HuH-7 (cell line): ENCODE measurements at places on chromosomes 16 and 17.

GRCh38 chr16:89378947-89379771 lies 111.2 kb downstream of the ANKRD11 start:
- DNase-seq: no peak

DNA sequence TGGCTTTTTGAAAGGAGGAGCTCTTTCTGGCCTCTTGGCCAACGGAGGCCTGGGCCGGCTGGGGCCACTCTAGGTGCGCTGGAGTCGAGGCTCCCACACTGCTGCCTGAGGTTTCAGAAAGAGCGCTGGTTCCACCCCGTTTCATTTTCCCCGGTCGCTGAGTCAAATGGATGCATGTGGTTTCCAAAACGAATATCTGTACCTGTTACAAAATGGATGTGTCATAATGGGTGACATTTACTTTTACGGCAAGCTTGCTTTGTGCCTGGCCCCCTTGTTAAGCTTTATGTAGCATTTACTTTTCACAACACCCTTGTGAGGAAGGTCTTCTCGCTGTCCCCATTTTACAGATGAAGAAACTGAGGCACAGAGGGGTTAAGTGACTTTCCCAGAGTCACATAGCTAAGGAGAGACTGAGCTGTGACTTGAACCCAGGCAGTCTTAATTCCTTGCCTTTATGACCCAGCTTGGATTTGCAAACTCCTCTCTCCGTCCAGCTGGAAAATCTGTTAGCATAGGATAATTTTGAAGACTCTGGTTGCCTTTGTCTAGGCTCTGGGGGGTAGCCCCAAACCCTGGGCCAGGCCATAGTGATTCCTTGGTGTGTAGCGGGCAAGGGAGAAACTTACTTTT lies 10.6 kb downstream of the KSR1 start:
- DNase-seq: no peak

GRCh38 chr16:76114681-76115080 lies 162.5 kb upstream of the CNTNAP4 start:
- DNase-seq: no peak

- no peak for DNase-seq
Measured at GRCh38 chr17:80163336-80163735, 6.5 kb upstream of the CARD14 start.

DNA sequence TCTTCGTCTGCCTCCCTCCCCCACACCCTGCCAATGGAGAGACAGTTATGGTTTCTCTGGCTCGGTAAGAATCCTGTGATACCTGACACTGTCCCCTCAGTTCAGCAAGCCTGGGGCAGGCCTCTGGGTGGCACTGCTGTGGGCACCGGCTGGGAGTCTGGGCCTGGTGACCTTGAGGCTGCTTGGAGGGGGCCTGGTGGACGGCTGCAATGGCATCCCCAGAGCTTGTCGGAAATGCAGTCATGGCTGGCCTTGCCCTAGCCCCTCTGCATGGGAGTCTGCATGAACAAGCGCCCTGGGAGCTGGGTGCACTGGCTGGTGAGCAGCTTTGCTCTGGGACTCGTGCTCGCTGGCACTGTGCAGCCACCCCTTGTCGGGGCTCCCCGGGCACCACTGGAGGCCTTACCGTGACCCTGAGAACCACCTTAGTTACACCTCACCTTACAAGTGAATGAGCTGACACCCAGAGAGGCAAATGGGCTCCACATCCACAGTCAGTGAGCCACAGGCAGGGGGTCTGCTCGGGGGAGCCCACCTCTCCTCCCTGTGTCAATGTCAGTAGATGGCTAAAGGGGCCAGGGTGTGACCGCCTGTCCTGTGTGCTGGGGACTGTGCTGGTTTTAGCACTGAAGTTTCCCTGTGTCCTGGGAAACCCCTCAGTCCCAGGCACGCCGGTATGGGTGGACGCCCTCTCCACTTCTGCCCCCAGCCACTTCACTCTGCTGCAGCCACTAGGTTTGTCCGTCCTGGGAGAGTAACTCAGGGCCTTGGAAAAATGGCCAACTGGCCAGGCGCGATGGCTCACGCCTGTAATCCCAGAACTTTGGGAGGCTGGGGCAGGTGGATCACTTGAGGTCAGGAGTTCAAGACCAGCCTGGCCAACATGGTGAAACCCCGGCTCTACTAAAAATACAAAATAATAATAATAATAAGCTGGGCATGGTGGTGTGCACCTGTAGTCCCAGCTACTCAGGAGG lies 1.4 kb downstream of the LGALS3BP start:
- no peak for DNase-seq

DNA sequence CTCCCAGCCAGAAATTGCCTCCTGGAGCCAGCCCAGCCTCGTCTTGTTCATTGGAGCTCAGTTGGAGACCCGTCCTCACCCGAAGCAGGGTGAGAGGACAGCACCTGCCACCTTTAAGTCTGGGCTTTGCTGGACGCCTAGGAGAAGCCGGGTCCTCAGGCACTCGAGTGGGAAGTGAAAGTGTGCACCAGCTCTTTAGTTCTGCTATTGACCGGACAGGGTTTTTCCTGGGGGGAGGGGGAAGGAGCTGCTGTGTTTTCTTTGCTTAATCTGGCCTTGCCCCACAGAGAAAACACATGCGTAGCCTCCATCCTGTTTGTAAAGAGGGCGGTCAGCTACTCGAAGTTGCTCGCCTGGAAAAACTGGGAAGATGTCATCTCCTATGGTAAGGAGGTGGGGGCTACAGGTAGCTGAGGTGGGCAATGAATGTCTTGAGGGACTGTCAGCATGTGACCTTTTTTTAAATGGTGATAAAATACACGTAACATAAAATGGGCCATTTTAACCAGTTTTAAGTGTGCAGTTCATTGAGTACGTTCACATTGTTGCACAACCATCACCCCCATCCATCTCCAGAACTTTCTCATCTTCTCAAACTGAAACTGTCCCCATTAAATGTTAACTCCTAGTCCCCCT lies 34.4 kb downstream of the CMIP start:
- no peak for DNase-seq

DNA sequence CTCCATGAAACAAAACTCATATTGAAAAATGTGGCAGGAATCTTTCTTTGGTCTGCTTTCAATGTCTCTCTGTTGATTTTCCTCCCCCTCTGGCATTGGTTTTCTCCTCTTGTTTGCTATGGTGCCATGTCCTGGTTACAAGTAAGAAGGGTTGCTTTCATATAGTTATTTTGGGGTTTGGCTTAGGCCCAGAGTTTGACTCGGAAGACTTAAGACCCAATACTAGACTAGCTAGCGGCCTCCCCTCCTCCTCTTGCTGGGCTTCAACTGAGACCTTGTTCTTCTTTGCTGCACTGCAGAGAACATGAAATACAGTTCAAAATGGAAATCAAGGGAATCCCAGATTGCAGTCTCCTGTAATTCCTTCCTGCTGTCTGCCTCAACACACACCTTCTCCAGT lies 30.0 kb upstream of the CLEC18A start:
- no peak for DNase-seq

DNA sequence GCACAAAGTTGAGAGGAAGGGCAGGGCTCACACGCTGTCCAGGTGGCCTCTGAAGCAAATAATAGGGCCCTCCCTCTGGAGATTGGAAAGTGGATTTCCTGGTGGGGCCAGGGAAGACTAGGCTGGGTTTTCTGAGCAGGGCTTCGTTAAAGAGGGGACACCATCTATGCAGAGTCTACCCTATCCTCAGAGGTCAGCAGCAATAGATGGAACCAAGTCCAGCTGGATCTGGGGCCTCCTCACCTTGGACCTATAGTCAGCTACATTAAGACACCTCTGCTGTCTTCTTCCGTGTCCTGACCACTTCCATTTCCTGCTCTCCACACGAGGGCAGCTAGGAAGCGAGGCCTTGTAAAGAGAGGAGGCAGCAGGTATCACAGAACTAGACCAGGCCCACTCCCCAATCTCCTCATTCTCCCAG lies 14.7 kb upstream of the ST6GALNAC1 start:
- no peak for DNase-seq

- DNase-seq: no peak
Measured at GRCh38 chr17:70848785-70849184, 679.5 kb downstream of the KCNJ2 start.

DNA sequence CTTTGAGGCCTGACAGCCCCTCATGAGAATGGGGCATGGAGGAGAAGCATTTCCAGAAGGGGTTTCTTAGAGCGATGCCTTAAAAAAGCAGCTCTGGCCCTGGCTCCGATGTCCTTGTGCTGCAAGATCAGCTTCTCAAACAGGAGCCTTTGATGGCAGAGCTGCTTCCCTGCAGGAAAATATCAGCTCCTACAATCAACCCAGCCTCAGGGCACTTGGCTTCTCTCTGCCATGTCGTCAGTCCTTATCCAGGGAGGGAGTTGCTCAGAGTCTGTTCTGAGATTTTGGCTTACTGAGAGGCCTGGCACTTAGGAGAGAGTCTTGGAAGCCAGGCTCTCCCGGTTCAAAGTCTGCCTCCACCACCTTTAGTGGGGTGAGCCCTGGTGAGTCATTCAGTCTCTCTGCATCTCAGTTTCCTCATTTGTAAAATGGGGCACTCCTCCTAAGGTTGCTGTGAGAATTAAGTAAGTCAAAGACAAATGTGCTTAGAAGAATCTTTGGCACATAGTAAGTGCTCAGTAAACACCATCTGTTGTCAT lies 184.4 kb downstream of the HAPSTR1 start:
- no peak for DNase-seq

DNA sequence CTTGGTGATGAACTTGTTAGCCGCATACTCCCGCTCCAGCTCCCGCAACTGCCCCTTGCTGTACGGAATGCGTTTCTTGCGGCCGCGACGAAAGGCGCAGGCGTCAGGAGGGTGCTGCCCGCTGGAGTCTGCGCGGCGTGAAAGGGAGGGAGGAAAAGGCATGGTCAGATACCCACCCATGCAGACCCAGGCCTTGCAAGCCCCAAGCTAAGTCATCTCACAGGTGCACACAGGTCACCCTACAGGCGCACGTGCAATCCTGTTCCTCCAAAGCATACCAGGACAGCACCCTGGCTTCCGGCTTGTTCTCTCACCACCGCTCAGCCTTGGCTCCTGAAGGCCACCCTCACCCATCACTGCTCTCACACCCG lies 1.6 kb downstream of the HOXB13 start:
- DNase-seq: no peak

DNA sequence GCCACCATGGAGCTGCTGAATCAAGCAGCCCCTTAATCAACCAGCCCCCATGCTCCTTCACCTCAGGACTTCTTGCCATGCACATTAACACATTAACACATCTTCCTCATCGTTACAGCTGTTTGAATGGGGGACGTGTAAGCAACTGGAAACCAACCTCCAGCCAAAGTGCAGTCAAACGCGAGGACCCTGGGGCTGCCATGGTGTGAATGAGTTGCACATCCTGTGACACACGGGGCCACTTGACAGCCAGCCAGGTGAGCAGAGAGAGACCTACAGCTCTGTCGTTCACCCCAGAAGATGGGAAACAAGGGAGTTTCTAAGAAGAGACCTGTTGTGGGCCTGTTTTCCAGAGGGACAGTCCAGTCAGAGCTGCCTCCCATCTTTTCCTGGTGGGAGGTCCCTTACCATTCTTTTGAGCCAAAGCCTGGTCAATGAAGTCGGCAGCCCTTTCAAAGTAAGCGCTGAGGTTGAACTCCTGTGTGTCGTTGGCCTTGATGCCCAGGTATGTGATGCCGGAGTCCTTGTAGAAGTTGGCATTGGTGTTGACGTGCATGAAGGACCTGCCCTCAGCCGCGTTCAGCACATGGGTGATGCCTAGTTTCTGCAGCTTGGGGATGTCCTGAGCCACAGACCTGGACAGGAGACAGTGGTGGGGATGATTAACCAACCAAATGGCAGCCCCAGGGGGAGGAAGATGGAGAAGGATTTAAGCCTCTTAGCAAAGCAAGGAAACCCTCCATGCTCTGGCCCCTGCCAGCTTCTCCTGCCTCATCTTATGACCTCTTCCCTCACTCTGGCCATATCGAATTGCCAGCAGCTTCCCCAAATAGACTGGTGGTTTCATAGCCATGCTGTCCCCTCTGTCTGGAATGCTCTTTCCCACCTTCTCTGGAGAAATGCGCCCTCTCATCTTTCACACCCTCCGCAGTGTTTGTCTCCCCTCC lies 4.2 kb downstream of the DUSP3 start:
- no peak for DNase-seq

DNA sequence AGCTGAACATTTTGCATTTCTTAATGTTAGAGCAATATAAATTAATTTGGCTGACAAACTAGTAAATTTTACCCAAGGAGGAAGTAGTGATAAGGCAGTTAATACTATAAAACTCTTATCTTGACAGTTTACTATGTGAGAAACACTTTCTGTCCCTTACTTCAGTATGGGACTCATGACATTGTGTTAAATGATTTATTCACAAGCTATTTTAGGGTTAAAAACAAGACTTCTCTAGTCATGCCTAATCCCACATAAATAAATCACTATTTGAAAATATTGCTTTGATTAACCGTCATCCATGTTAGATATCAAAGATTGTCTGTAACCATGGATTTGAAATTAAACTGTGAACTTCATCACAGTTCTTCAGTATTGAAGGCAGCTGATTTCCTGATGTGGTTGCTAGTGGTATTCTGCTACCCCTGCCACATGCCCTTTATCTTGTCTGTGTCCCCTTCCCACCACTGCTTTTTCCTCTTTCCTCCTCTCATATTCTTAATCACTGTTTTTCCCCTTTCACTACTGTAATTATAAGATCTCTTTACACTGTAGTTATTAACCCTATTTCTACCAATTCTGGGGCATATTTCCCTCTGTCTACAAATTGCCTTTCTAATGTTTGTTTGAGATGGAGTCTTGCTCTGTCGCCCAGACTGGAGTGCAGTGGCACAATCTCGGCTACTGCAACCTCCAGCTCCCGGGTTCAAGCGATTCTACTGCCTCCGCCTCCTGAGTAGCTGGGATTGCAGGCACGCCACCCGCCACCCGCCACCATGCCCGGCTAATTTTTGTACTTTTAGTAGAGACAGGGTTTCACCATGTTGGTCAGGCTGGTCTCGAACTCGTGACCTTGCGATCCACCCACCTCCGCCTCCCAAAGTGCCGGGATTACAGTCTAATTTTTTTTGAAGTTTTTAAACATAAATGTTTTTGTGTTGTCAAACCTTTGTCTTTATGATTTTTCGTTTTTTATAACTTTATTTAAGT lies 95.6 kb downstream of the STXBP4 start:
- no peak for DNase-seq

- no peak for DNase-seq
Measured at GRCh38 chr17:728911-729310, 3.5 kb upstream of the TLCD3A start.
